ENCODE measurements at places on chromosomes 5 and 9.

DNA sequence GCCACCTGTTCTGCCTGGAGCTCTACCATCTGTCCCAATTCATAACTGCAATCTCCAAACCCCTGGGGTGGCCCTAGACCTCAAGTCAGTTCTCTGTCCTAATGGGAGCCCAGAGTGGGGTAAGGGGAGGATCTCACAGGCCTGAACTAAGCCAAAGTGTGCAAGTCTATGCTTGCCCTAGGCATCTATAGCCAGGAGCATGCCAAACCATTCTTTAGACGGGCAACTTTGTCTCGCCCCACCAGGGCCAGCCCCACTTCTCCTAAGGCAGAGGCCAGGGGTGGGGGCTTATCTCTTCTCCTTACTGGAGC, 3.3 kb downstream of the ACSL6 start:
- DNase-seq, result no peak

DNA sequence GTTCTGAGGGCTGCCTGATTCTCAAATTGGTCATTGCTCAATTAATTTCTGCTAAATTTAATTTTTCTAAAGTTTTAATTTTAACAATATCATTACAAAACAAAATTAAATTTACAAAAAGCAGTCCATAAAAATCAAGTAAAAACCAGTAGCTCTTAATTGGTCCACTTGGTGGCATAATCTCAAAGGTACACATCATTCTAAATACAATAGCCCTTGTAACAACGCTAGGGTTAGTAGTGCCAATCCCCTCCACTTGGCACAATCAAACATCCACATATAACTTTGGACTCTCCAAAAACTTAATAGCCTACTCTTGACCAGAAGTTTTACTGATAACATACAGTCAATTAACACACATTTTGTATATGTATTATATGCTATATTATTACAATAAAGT, 1.9 kb upstream of the NDUFB6 start:
- DNase-seq, result no peak

GRCh38 chr5:165360784-165361542, 1855.5 kb downstream of the MAT2B start:
- no peak for DNase-seq

DNA sequence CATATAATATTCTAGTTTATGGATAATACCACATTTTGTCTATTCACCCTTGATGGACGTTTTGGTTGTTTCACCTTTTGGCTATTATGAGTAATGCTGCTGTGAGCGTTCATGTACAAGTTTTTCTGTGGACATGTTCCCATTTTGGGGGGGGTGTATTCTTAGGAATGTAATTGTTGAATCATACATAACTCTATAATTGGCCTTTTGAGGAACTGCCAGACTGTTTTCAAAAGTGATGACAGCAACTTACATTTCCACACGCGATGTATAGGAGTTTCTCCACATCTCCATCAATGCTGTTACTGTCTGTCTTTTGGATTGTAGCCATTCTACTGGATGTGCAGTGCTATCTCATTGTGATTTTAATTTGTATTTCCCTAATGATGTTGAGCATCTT, 69.8 kb downstream of the SLC46A2 start:
- peak; percentile 42 for DNase-seq

GRCh38 chr9:137499858-137500661, 40.9 kb upstream of the NSMF start:
- no peak for DNase-seq

DNA sequence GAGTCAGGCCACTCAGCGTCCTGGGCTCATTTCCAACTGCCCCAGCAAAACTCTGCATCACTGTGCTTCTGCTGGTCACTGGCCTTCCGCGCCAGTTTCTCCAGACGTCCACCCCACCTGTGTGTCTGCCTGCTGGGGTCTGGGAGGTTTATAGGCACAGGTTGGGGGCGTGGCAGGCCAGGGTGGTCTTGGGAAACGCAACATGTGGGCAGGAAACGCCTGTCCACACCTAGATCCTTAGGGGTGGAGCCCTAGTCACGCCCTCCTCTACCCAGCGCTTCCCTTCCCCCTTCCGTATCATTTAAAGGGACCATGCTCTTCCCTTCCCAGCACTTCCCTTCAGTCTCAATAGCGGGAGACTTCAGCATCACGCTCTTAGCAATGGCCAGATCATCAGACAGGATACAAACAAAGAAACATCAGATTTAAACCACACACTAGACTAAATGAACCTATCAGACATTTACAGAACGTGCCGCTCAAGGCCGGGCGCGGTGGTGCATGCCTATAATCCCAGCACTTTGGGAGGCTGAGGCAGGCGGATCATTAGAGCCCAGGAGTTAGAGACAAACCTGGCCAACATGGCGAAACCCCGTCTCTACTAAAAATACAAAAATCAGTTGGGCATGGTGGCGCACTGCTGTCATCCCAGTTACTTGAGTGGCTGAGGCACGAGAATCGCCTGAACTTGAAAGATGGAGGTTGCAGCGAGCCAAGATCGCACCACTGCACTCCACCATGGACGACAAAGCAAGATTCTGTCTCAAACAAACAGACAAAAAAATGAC, 11.8 kb upstream of the BTNL9 start:
- no peak for DNase-seq

Data from M059J (cell line).